ENCODE measurements at places on chromosomes 12 and 14. TPM values are rescaled to one million over a fixed set of nuclear protein-coding genes. Genes with fewer than 3 reads are reported as not detected.

SOX5 gene
- total RNA-seq, result 32.2 TPM

ANO4 gene
- total RNA-seq, result 0.35 TPM

GPR68 gene
- total RNA-seq, result 0.10 TPM

SMOC1 gene
- total RNA-seq, result 75.6 TPM

PLA2G1B gene
- total RNA-seq, result 3.0 TPM

RBP5 gene
- 154 TPM for total RNA-seq

INHBC gene
- total RNA-seq, result 51.9 TPM

DNA sequence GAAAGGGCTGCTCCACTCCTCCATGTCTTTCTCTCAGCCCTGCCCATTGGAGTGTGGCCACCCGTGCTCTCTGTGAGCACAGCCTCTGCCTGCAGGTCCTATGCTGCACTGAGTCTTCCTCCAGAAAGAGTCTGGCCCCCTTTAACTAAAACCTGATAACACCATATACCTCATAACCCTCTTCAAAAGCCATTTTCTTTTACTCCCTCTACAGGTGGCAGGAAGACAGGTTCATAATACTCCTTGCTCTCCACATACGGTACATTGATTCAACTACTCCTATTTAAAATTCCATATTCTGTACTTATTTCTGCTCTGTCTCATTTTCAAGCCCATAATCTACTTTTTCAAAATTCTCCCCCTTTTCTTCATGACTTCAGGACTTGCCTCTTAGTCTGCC is 144.0 kb downstream of the HELB start:
- DNase-seq, result no peak

DNA sequence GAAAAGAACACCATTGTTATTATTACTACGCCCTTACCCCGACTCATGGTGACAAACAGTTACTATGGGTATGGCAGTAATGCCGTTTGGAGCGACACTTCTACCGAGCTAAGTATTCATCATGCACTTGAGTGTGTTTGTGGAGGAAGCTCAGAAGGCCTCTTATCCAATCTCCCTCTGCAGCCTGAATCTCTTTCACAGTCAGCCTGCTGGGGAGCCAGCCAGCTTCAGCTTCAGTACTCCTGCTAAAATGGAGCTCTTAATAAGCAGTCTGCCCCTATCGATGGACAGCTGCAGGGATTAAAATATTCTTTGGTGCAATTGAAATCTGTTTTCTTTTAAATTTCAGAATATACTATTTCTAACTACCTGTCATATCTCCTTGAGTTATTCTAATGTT is 24.7 kb upstream of the ATP5MC2 start:
- no peak for DNase-seq

- DNase-seq, result no peak
Measured at GRCh38 chr12:117322428-117322827, 39.0 kb downstream of the NOS1 start.

GRCh38 chr14:67270145-67270753 is 29.0 kb downstream of the PALS1 start:
- no peak for DNase-seq

GRCh38 chr14:106417224-106418049 is 891.1 kb downstream of the TMEM121 start:
- DNase-seq, result peak; percentile 51

DNA sequence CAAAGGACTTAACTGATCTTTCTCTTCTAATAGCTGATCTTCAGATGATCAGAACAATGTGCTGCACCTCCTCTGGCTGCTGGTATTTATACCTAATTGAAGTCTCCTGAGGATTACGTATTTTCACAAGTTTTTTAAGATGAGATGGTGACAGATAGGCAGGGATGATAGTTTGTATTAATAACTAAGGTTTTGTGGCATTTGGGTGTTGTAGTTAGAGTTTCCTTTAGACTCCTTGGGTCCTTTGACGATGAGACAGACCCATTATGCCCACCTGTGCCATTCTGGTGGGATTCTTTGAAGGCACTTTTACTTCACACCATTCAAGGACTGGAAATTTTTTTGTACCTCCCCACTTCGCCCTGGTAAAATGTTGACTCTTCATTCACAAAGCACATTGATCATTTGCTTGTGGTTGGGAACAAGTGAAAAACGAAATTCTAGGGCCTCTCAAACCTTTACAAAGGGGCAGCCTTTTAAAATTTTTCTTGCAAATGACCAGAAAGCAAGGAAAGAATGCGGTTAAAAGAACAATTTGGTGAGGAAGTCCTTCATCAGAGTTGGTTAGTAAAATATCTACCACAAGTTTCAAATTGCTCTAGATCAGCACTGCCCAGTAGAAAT is at the start of gene IFNG:
Gene IFNG (minus strand): TSS at position 60 of the 624 bp plus-strand sequence. CDS start 125 bp downstream, outside the sequence.
- DNase-seq, result no peak

DNA sequence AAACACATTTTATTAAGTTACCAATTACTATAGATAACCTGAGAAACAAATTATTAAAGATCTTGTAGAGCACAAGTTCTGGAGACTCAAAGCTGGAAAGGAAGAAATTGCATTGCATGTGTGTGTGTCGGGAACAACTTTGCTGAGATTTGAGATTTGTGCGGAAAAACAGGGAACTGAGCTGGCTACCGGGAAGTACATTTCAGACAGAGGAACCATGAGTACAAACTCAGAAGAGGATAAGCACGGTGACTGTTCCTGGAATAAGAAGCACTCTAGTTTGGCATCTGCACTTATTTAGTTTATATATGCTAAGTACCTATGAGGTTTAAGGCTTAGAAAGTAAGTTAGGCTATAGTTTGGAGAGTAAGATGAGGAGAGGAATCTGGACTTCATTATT is 97.8 kb downstream of the DACT1 start:
- DNase-seq, result no peak

DNA sequence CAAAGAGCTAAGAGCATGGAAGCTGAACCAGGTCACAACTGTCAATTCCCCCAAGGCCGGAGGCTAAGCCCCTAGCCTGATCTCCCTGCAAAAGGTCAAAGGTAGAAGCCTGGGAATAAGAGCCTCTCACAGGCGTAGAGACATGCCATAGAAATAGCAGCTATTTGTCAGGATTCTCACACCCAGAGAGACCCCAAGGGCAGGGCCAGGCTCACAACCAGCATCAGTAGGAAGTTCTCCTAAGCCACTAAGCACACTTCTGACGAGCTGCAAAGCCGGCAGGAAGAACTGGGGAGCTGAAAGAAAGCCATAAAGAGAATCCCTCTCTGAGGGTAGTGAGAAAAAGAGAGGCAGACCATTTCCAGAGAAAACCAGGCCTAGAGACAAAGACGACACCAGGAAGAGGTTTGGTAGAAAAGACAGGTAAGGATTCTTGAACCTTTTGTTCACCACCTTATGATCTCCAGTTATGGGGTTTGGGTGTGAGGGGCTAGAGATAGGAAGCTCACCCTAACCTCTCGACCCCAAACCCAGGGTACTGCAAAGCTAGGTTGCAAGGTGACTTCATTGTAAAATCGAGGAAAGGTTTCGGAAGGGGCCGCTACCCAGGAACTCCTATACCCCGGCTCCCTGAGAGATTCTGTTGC is 1.0 kb downstream of the SMARCC2 start:
- no peak for DNase-seq

- DNase-seq, result no peak
Measured at GRCh38 chr12:43347026-43347425, 205.0 kb downstream of the ADAMTS20 start.

- DNase-seq, result no peak
Measured at GRCh38 chr14:39169541-39169900, 612 bp downstream of the TRAPPC6B start.

GRCh38 chr12:104480826-104481440 is 24.2 kb downstream of the CHST11 start:
- peak; percentile 51 for DNase-seq

DNA sequence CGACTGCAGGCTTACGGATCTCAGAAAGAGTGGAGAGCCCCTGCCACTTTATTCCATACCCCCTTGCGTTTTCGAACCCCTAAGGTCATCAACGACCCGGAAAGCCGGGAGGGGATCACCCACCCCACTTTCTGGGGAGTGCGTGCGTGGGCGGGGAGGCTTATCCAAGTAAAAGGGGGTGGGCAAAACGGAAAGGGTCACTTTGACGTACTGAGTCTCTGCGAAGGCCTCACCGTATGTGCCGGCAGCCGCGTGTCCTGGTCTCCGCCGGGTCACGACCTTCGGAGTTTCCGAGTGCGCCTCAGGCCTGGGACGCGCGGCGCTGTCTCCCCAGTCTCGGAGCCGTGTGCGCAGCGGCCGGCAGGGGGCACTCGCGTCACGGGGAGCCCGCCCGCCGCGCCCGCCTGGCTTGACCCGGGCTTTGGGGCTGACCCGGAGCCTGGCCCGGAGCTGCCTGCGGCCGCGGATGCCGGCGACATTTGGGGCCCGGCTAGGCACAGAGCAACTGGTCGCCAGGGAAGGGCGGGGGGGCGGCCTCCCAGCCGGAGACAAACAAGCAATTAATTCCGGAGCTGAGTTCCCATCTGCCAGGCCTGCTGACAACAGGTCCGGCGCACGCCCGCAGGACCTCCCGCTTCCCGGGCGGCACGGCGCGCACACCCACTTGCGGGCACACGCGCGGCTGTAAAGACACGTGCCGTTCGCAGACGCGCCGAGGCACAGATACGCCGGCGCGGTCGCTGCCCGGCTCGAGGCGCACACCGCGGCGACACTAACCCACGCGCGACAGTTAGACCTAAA is 890 bp upstream of the KIF26A start:
- peak; percentile 77 for DNase-seq

GRCh38 chr14:39218171-39218769 is 15.4 kb upstream of the MIA2 start:
- no peak for DNase-seq

DNA sequence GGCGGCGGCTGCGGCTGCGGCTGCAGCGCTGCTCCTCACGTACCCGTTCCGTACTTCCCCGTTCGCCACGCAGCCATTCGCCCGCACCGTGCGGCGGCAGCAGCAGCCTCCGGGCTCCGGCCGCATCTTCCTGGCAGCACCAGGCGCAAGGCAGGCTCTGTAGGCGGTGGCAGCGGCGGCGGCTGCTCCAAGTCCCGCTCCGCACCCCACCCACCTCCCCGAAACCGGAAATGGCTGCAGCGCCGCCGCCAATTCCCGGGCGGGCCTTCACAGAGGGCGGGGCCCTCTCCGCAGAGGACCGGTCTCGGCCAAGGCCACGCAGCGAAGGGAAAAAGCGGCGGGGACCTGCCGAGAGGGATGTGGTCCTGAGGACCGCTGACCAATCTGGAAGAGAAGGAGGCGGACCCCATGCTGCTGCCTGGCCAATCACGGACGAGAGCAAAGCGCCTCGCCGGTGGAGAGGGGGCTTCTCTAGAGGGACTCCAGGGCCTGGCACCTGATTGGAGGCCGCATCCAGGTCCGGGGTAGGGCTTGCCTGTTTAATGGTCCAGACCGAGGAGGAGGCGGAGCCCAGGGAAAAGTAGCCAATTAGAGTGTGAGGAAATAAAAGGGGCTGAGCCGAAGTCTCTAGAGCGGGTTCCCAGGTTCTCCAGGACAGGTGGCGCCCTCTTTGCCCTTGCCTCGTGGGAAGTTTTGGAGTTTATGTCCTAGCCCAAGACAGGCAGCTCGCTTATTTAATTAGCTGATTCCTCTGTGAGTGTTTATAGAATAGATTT is at the start of gene SPTLC2:
Gene SPTLC2 (minus strand): TSS at position 184 of the 776 bp plus-strand sequence. CDS start 58 bp downstream, at position 126.
- DNase-seq, result peak; percentile 99

DNA sequence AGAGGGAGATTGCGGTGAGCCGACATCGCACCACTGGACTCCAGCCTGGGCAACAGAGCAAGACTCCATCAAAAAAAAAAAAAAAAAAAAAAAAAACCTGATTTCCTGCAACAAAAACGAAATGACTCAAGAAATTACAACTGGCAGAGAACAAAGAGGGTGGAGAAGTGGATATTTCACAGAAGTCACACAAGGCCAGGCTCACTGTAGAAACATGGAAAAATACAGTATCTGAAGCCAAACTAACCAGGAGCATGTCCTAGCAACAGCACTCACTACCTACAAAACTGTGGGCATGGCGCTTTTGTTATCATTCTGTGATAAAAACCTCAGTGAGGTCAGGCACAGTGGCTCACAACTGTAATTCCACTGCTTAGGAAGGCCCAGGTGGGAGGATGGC is 11.7 kb upstream of the MMP17 start:
- no peak for DNase-seq

DNA sequence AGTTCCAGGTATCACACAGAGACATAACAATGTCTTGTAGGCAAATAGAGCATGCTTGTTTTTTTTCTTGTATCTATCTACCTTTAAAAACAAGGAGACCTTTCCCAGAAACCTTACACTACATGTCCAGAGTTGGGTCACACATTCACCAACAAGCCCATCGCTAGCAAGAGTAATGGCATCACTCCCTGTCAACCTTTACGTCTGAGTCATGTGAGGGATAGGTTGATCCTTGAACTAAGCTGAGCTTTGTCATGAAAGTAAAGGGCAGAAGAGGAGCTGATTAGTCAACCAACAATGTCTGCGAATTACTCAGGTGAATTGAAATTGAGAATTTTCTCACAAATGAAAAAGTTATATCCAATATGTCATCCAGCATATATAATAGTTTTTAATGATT is 219.4 kb downstream of the CNTN1 start:
- DNase-seq, result no peak

- DNase-seq, result no peak
Measured at GRCh38 chr12:132074216-132074615, 69.9 kb downstream of the DDX51 start.

DNA sequence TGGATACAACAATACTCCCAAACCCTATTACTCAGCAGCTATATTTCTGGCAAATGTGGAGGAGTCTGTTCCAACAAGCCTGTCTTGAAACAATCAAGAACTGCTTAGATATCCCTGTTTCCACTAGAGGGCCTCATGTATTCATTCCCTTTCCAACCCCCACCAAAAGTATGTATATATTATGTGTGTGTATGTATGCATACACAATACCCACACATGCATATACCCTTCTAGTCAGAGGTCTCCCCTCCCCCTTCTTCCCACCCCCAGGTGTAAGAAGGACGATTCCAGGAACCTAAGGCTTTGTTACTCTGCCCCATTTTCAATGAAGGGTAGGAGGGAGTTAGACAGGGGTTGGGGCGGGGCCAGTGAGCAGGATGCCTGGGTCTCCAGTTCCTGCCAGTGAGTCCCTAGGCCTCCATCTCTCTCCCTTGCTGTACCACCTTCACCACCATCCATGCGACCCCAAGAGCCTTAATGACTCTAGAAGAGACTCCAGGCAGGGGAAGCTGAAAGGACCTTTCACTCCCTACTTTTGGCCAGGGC is at the start of gene DGKA:
Gene DGKA (plus strand): TSS at position 392 of the 546 bp plus-strand sequence. CDS start 5,342 bp downstream, outside the sequence.
- no peak for DNase-seq

DNA sequence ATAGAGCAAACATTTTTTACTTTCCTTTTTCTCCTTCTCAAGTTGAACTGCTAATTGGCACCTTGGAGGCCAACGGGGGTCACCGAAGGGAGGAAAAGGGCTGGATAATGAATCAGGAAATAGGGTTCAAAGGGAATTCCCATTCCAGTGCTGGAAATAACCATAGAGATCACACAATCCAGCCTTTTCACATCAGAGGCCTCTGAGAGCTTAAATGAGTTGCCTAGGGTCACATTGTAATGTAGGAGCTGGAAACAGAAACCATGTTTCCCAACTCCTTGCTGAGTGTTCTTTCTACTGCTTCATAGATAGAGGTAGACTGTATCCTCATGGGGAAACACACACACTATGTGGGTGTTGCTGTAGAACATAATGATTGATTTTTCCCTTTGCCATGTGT is 60.6 kb upstream of the DDHD1 start:
- DNase-seq, result no peak

Data from left lobe of liver (tissue), 2 donors.